Esophagus squamous epithelium (tissue), 5 donors: ENCODE measurements at places on chromosomes 16 and 17.

- no peak for DNase-seq
These were observed at the start of gene PNMT for GRCh38 chr17:39667945-39668924. PNMT (plus strand) TSS chr17:39668453; CDS start chr17:39668476, 23 bp downstream.

DNA sequence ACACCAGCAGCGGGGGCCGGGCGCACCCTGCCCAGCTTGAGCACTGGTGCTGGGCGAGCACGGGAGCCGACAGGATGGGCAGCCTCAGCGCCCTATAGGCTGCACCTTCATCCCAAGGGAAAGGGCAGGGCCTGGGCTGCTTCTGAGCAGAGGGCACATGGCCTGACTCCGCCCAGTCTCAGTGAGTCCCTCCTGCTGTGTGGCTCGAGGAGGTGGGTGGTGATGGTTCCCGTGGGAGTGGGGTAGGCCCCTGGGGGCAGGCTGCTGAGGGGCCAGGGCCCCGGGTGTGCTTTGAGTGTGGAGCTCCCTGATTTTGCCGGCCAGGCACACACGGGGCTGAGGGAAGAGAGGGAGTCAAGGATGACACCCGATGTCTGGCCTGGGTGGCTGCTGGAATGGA, 37.9 kb downstream of the TSC2 start:
- DNase-seq: no peak

GRCh38 chr17:37017404-37017803, 68.7 kb downstream of the AATF start:
- DNase-seq: no peak

DNA sequence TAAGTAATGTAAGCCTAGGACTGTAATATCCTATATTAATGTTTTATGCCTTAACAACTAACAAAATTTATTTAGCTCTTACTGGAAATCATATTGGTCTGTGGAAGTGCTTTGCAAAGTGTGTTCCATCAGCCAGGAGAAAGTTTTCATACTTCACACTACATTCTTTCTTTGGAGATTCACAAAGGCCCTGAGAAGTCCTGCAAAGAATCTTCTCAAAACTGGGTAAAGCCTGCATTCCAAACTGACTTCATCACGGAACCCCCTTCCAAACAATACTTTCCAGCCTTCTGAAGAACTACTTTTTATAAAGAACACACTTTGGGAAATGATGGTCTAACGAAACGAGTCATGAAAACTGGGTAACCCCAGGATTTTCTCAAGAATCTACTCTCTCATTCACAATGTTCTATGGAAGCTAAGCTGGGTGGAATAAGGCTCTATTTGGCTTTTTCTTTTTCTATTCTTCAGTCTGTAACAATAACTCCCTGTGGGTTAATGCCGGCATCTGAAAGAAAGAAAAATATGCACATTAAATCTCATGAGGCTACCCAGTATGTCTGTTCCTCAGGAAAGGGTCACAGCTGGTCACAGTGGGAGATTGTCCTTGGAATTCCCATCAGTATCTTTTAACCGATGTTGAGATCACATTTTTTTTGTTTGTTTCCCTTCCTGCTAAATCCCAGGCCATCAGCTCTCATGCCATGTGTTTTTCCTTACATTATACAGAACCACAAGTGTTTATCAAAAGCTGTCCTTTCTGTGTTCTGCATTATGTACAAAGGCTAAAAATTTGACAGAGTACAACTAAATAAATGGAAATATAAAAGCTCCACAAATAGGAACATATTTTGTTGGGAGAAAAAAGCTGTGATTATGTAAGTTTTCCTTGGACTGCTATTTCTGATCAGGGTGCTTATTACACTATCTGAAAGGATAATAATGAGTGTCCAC, 12.8 kb upstream of the AKAP1 start:
- no peak for DNase-seq

- no peak for DNase-seq
These were observed 26.0 kb downstream of the KCNJ16 start for GRCh38 chr17:70100983-70101382.

- DNase-seq: no peak
These were observed 33.5 kb downstream of the CA10 start for GRCh38 chr17:52124993-52125392.

- DNase-seq: no peak
These were observed 118.2 kb upstream of the CHMP6 start for GRCh38 chr17:80873307-80873951.

- DNase-seq: no peak
These were observed 442.7 kb upstream of the CDH8 start for GRCh38 chr16:62478903-62479458.

GRCh38 chr17:44921122-44921882, 6.0 kb upstream of the GFAP start:
- no peak for DNase-seq

- no peak for DNase-seq
These were observed 47.5 kb downstream of the OR1D5 start for GRCh38 chr17:3015890-3016289.

GRCh38 chr17:78764871-78765270, 17.2 kb downstream of the CYTH1 start:
- DNase-seq: no peak

GRCh38 chr17:61659437-61659836, 68.4 kb upstream of the NACA2 start:
- no peak for DNase-seq

DNA sequence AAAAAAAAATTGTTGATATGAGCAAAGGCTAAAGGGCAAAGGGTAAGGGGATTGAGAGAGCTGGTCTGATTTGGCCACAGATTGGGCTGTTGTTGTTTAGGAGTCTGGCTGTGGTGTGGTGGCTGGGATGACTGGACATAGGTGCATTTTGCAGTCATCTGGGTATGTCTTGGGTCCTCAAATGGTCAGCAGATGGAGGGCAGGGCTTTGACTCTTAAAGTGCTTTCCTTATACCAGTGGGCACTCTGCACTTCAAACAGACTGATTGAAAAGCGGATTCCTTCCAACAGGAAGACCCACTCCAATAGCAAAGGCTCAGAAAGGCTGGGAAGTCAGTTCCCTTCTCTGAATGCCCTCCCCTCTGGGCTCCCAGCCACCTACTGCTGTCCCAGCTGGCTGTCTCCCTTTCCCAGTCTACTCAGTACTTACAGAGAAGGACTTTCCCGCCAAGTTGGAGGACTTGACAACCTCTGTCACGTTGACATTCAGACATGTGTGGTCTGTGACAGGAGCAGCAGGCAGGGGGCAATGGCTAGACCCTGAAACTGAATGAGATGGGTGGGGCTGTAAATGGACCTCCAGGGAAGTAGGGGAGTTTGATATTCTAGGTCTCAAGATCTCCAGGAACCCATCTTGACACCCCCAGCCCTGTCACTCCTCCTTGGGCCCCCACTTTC, 19.6 kb upstream of the MFSD6L start:
- no peak for DNase-seq

GRCh38 chr17:82468692-82469091, 10.2 kb downstream of the NARF start:
- DNase-seq: no peak

DNA sequence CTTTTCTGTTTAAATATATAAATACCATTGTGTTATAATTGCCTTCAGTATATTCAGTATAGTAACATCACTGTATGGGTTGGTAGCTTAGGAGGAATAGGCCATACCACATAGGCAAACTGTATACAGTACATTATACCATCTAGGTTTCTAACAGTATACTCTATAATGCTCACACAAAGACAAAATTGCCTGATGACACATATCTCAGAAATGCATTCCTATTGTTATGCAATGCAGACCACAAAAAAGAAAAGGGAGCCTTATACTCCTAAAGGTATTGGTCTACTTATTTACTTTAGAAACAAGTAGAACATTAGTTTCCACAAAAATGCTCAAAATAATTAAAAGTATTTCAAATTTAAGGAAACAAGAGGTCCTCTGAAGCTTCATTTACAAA, 47.9 kb downstream of the SETD6 start:
- no peak for DNase-seq

- DNase-seq: no peak
These were observed 1.2 kb upstream of the MSLN start for GRCh38 chr16:759110-759910.

DNA sequence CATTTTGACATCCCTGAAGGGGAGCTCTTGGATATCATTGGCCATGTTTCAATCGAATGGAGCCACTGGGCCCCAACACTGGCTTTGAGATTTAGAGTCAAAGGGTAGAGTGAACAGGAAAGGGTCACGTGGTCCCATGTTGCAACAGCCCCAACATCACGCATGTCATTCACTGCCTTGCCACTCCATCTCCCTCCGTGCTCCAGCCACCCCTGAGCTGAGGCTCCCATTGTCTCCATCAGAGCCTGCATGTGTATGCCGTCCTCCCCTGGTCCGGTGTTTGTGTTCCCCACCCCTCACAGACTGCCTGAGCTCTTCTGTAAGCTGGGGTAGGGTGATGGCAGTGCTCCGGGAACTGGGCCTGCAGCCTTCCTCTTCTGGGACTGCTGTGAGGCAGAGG, 12.1 kb downstream of the NFE2L1 start:
- DNase-seq: no peak

GRCh38 chr16:30842971-30843370, 50.9 kb downstream of the BCL7C start:
- DNase-seq: no peak

GRCh38 chr16:12925026-12925800, 23.8 kb downstream of the SHISA9 start:
- no peak for DNase-seq

- no peak for DNase-seq
These were observed 86.6 kb upstream of the BRD7 start for GRCh38 chr16:50455288-50455845.

GRCh38 chr17:35892091-35893035, 12.2 kb upstream of the CCL5 start:
- DNase-seq: no peak

GRCh38 chr17:76337413-76337777, 16.3 kb downstream of the PRPSAP1 start:
- DNase-seq: no peak
